CD8-positive, alpha-beta T cell (primary cell): ENCODE measurements at places on chromosomes 4 and X. TPM values are rescaled to one million over a fixed set of nuclear protein-coding genes. Genes with fewer than 3 reads are reported as not detected.
A peak's percentile ranks its signal among the peaks of the same experiment; 100 is the strongest.

The UNC5C gene
- not detected for total RNA-seq

The ATP10D gene
- 2.3 TPM for total RNA-seq

The TLR6 gene
- 0.31 TPM for total RNA-seq

- DNase-seq, result no peak
These were observed 98.4 kb downstream of the PHKA2 start for GRCh38 chrX:18885328-18886004.

- DNase-seq, result peak; percentile 8
These were observed 158.0 kb downstream of the KCNIP4 start for GRCh38 chr4:21790438-21791029.

- DNase-seq, result no peak
These were observed 777.7 kb downstream of the STIM2 start for GRCh38 chr4:27638163-27638915.

- DNase-seq, result no peak
These were observed 44.5 kb downstream of the MAGEB16 start for GRCh38 chrX:35842674-35843073.

- no peak for DNase-seq
These were observed 80.2 kb downstream of the GRIA2 start for GRCh38 chr4:157300701-157301100.

The MAGEB10 gene
- total RNA-seq, result not detected

The DRP2 gene
- total RNA-seq, result not detected

DNA sequence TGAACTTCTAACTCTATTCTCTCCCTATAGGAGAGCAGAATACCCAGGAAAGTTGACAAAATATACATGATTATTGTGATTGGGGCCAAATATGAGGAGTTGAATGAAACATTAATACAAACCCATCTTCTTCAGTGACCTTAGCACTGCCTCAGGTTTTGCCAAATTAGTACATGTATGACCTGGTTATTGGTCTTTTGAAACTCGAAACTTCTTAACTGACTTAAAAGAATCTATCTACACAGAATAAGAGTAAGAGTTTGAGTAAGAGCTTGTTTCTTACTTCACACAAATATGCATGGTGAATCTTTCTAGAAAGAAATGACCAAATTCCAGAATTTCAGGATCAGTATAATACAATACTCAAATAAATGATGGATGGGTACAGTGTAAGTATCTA lies 213.0 kb upstream of the GK2 start:
- DNase-seq, result no peak

- no peak for DNase-seq
These were observed 32.5 kb upstream of the AP1AR start for GRCh38 chr4:112199041-112199440.

DNA sequence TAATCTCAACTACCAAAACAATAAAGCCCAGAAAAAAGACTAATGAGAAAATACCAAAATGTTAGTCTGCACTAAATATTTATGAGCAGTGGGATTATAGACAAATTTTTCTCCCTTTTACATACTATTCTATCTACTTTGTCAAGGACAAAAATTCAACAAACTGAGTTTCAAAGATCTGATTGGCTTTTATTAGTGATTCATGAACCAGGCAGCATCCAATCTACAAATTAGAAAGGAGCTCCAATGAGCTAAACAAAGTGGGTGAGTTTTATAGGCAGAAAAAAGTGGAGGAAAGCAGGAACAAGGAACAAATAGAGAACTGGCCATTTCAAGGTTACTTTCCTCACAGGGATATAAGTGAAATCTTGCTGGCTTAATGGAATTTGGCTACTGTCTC lies 24.4 kb upstream of the SH3KBP1 start:
- no peak for DNase-seq

The PCYT1B gene
- not detected for total RNA-seq

DNA sequence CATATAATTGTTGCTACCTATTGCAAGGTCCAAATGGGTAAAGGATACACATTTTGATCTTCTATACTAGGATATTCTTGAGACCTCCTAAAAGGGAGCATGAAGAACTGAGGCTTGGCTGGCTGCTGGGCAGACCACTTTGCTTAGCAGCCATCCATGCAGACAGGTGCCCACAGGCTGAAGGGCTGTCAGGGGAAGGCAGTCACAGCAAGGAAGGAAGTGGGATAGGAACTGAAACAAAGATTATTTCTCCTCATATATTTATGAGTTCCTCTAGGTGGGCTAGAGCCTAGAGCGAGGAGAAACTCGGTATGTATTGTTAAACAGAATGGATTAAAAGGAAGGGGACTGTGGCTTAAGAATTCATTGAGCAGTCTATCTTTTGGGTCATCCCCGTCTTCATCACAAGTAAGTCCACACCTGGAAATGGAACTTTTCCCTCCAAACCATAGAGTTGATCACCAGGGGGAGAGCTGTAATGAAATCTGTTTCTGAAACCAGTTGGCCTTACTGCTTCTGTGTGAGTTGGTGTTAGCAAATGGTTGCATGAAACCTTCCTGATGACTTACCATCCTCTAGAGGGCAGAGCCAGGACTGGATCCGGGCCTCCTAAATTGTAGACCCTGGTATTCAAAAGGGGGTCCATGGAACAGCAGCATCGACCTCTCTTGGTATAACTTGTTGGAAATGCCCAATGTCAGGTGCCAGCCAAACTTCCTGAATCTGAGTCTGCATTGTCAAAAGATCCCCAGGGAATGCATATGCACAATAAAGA lies 42.3 kb downstream of the AFF2 start:
- no peak for DNase-seq

DNA sequence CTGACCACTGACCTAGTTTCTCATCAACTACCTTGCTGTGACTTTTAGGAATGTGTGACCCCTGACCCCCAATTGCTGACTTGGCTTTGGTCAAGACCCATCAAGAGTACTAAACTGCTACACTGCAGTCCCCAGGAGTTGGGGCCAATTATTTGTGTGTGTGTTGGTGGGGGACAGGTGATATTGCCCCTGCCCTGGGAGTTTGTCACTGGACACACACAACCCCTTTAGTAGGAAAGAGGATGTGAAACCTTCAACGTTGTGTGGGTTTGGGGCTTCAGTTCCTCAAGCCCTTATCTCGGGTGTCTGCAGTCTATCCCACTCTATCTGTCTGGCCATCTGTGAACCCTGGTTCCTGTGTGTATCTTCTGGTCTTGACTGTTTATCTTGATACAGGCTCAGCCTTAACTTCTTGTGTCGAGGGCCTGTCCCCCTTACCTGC lies 6.5 kb downstream of the SASH3 start:
- DNase-seq, result no peak

- DNase-seq, result no peak
These were observed 561.5 kb downstream of the BCOR start for GRCh38 chrX:39536211-39536610.

GRCh38 chr4:111847296-111848008 lies 297.8 kb upstream of the FAM241A start:
- DNase-seq, result no peak

- DNase-seq, result no peak
These were observed 78.6 kb upstream of the RAPGEF2 start for GRCh38 chr4:159024266-159024665.

The FDCSP gene
- total RNA-seq, result not detected

The ESX1 gene
- total RNA-seq, result not detected

The ATG4A gene
- 6.3 TPM for total RNA-seq

The PLAC1 gene
- not detected for total RNA-seq

- DNase-seq, result no peak
These were observed 49.5 kb downstream of the CCNI start for GRCh38 chr4:77026322-77026704.

GRCh38 chr4:153531976-153532626 lies 65.9 kb downstream of the TMEM131L start:
- DNase-seq, result no peak

The GABRQ gene
- total RNA-seq, result not detected

- no peak for DNase-seq
These were observed 82.6 kb upstream of the ANK2 start for GRCh38 chr4:112966701-112967488.

The KCND1 gene
- total RNA-seq, result 3.0 TPM

DNA sequence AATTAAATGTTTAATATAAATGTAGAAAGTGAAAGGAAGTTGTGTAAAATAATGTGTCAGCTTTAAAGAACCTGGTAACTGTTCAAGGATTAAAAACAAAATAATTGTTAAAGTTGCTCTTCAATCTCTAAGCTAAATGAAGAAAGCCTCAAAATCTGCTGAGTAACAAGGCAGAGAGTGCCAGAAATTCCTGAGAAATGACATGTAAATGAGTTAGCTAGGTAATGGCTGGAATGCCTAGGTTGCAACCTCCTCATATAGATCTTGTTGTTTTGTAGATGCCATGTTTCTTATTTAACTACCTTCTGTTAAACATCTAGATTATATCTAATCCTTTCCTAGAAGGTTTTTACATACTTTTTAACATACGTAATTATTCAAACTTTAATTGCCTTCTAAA lies 763.6 kb upstream of the AGA start:
- DNase-seq, result no peak

- no peak for DNase-seq
These were observed 90.3 kb downstream of the AFF1 start for GRCh38 chr4:87025023-87025613.
